ENCODE measurements at places on chromosomes 5 and 9. TPM values are rescaled to one million over a fixed set of nuclear protein-coding genes. Genes with fewer than 3 reads are reported as not detected.

DNA sequence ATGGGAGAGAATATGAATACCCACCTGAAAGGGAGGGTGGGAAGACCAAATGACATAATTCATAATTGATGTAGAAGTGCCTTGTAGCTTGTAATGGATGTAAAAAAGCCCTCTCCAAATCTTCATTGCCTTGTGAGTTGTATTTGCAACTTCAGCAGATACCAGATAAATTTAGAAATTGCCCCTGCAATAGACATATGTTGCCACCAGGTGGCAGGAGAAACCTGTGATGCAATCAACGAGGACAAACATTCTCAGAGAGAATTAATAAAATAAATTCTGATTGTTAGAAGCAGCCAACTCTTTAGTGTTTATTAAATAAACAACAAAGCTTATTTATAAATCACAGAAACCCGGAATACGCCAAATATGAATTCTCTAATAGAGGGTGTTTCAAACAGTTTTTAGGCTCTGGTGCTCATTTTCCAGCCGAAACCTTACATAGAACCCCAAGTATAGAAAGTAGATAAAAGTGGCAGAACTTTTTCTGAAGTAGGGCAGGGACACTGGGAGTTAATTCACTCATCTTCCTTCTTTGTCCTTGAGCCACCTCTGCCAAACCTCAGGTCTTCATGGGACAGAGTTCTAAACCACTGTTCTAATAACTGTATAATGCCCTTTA, 147.8 kb downstream of the TMEM38B start:
- no peaks in the 10 kb centered on the region for H3K36me3 ChIP-seq
- DNase-seq, result no peak
- H3K4me1 ChIP-seq, result no peaks in the 10 kb centered on the region
- H3K27me3 ChIP-seq, result no peaks in the 10 kb centered on the region
- H3K27ac ChIP-seq, result no peak overlapping the region

DNA sequence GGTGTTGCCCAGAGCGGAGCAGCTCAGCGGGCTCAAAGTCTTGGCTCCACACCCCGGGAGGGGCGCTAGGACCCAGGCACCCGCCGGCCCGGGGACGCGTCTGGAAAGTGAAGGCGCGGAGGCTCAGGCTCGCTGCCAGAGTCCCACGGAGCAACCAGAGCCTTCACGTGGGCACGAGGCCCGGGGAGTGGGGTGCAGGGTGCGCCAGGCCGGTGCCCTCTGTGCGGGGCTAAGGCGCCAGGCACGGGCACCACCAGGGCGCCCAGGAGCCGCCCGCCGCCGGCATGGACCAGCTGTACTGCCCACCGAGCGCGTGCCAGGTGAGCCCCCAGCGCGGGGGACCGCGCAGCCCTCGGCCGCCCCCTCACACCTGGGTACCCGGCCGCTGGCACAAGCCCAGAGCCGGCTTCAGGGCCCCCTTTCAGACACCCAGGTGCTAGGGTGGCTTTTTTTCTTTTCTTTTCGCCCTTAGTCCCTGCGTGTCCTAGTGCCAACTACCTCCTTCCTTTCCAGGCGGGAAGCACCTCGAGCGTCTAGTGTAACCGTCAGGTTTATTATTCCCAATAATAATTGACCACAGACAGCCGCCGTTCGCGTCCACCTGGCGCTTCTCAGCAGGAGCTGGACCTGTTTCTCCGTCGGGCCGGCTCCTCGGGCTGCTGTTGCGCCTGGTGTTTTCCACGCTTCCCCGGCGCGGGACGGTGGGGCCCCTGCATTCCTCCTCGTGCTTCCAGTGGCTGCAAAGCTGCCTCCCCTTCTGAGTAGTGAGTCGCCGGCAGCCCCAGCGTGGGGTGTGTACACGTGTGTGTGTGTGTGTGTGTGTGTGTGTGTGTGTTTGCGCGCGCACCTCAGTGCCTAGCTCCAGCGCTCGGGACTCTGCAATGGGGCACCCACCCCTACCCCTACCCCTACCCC, 30.1 kb upstream of the PDE8B start:
- no peaks in the 10 kb centered on the region for H3K36me3 ChIP-seq
- H3K4me1 ChIP-seq, result no peaks in the 10 kb centered on the region
- peak overlapping the region; percentile 48 for H3K4me3 ChIP-seq
- no peaks in the 10 kb centered on the region for H3K27me3 ChIP-seq

DNA sequence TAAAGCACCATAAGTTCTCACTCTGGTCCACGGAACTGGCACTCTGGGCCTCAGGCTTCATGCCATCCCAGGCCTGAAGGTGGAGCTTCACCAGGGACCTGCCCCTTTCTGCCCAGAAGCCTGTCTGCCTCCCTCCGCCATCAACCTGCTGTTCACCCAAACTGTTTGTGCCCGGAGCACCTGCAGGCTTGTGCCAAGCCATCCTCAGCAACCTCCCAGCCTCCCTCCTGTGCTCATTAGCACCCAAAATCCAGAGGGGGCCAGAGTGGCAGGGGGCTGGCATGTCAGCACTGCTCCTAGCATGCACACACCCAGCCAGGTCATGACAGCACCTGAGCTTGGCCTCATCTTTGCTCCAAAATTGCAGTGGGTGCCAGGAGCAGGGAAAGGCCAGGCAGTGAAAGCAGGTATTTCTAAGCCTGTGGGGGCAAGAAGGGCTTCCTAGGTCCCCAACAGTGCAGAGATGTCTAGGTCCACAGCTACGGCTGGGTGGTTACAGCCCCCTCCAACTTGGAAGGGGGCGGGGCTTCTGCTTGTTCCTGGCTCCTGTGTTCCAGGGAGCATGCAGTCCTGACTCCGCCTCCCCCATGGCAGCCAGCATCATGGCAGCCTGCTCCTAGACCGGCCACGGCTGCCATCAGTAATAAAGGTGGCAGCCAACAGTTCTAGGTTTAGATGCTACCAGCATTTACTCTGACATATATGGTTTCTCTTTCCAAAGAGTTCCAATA, 85.1 kb downstream of the GIN1 start:
- no peak overlapping the region for H3K27ac ChIP-seq

- no peaks in the 10 kb centered on the region for H3K4me1 ChIP-seq
- H3K27ac ChIP-seq, result no peak overlapping the region
- no peak for DNase-seq
- no peaks in the 10 kb centered on the region for H3K36me3 ChIP-seq
- no peak overlapping the region for H3K4me3 ChIP-seq
- no peaks in the 10 kb centered on the region for H3K27me3 ChIP-seq
These were observed 446.2 kb downstream of the ELAVL2 start for GRCh38 chr9:23379842-23380241.

- no peaks in the 10 kb centered on the region for H3K4me1 ChIP-seq
- no peaks in the 10 kb centered on the region for H3K36me3 ChIP-seq
- H3K4me3 ChIP-seq, result no peak overlapping the region
- no peaks in the 10 kb centered on the region for H3K27me3 ChIP-seq
- H3K27ac ChIP-seq, result no peak overlapping the region
These were observed 20.4 kb downstream of the XRCC4 start for GRCh38 chr5:83097689-83098231.

Gene SARDH
- total RNA-seq, result not detected

Gene MRPL22
- 12.6 TPM for total RNA-seq
